Fibroblast of mammary gland (primary cell): ENCODE measurements at places on chromosomes 2 and 18.
A peak's percentile ranks its signal among the peaks of the same experiment; 100 is the strongest.

GRCh38 chr2:6934345-6934744, 17.1 kb downstream of the RNF144A start:
- DNase-seq, result no peak

- DNase-seq, result peak; percentile 94
Observed at GRCh38 chr2:201116959-201117734, 1.2 kb downstream of the CFLAR start.

DNA sequence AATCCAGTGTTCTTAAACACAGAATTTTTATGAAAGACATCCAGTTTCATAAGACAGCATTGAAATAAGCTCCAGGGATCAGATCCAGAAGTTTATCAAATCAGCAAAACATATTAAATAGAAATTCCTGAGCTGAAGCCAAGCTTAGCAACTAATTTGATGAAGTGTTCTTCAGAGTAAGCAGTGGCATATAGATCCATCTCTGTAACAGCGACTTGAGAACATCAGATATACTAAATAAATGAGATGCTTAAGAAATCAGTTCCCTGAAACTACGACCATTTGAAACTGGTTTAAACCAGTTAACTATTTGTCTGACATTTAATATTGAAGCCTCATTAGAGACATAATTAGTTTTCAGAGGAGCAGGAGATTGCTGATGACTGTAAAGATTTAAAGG, 34.1 kb downstream of the PPP1R1C start:
- DNase-seq, result no peak

DNA sequence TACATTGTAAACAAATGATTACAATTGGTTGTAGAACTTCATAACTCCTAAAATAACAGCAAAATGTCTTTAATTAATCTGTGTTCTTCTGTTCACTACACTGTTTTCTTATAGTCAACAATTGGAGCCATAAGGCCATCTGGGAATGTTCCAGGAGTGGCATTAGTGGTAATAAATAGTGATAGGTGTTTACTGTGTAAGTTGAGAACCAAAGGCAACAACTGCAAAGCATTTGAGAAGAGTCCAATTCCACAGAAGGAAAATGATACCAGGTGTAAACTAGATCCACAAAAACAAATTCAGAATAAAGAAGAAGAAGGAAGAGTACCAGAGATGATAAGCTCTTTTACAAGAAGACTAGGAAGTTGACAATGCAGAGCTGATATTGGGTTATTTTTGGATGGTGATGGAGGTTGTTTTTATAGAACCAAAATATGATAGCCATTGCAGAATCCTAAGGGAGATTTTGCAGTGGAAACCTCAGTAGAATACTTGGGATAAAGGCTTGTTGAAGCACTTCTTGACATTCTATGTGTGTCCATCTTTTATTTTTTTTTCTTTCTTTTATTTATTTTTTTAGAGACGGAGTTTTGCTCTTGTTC, 52.9 kb downstream of the ANTXR1 start:
- no peak for DNase-seq

- peak; percentile 59 for DNase-seq
Observed at GRCh38 chr2:48607307-48608014, 10.2 kb upstream of the GTF2A1L start.

- no peak for DNase-seq
Observed at GRCh38 chr2:55223958-55224760, 7.9 kb downstream of the CLHC1 start.

DNA sequence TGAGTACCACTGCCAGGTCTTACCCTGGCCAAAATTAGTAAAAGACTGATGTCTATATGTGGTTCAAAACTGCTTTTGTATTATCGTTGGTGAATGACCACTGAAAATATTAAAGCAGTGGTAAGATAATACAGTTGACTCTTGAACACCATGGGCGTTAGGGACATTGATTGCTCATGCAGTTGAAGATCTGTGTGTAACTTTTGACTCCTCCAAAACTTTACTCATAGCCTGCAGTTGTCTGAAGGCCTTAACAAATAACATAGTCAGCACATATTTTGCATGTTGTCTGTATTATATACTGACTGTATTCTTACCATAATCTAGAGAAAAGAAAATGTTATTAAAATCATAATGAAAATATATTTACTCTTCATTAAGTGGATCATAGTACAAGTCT, 5.8 kb upstream of the ANKRD12 start:
- peak; percentile 74 for DNase-seq

DNA sequence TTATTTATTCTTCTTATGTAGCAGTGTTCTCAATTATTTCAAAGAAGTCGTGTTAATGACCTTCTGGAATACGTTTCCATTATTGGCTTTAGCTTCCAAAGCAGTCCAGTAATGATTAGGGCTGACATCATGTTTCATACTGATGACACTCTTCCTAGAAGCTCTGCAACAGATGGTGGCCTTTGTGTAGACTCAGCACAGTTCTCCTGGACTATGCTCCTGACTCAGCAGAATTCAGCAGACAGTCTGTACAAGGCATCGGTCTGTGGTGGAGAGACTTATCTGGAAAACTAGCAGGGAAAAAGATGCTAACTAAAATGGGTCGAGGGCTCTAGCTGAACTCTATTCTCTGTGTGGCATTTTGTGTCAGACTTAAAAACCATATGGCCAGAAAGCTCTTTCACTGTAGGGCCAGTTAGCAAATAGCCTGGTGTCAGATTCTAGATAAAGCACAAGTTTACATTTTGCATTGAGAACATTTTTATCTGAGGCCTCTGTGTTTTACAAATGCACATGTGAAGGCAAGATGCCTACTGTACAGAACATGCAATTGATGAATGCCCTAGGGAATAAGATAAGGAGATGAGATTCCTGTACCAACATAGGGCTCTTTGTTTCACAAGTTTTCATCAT, 35.1 kb downstream of the GULP1 start:
- DNase-seq, result peak; percentile 69

DNA sequence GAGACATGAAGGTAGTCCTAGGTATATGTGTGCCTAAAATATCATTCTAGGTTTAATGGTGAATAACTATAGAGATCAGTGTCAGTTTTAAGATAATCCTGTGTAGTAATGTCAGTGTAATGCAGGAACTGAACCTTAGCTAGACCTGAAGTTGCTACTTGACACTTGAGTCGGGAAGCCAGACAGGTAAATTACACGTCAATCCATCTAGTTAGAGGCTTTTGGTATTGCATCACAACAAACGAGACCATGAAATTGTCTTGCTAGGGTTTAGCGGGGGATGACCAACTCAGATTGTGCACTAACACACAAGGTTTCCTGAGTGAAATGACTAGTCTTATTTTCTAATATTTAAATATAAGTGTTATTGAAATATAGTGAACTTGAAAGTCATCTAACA, 2.0 kb downstream of the YPEL5 start:
- no peak for DNase-seq

GRCh38 chr2:8392098-8392866, 289.6 kb upstream of the ID2 start:
- no peak for DNase-seq

DNA sequence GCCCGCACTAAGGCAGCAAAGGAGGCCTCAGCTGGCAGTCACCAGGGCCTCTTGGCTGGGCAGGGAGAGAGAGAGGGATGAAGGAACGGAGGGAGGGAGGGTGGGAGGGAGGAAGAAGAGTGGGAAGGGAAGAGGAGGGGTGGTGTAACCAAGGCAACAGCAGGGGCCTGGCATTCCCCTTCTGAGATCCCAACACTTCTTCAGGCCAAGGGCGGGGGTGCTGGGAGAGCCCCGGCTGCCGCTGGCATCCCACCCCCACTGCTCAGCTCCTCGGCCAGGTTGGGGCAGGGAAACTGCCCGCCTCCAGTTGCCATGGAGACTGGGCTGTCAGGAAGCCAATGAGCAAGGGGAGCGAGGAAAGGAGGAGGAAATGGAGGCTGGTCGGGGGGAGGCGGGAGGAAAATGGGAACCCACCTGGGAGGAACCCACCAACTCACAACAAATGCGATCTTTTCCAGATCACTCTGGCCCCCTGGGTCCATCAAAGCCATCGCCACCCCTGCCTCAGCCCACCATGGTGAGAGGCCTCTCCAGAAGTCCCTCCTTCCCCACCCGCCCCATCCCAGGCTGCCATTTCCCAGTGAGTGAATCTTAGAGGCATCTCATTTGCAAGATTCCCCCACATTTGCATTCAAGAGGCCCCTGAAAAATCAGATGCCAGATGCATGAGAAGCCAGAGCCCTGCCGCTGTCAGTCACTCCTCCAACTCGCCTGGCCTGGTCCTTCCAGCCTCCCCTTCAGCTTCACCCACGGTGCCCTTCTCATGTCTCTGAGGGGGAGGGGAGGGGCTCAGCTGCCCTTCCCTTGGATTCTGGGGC, 12.4 kb downstream of the SH2D6 start:
- DNase-seq, result no peak

DNA sequence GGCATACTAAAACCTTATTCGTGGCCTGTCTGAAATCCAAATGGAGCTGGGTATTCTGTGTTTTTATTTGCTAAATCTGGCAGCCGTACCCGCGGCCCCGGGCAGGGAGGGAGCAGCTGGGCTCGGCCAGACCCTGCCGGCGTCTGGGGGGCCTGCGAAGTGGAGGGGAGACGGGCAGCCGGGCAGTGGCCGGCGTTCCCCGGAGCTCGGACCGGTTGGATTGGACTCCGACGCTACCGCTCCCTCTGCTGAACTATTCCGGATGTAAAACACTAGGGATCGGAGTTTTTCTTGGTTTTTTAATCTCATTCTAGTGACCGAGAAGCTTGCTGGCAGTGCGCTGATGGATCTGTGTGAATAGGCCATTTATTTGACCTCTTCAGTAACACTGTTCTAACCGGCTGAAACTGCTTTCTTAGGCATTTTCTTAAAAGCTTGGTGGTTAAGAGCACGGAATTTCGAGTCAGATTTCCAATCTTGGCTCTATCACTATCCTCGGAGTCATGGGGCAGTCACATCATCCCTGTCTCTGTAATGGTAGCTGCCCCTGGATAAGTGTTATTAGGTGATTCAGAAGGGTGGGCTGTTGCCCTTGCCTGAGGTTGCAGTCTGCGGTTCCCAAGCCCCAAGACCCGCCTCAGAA, 694 bp downstream of the UNC50 start:
- DNase-seq, result peak; percentile 63

DNA sequence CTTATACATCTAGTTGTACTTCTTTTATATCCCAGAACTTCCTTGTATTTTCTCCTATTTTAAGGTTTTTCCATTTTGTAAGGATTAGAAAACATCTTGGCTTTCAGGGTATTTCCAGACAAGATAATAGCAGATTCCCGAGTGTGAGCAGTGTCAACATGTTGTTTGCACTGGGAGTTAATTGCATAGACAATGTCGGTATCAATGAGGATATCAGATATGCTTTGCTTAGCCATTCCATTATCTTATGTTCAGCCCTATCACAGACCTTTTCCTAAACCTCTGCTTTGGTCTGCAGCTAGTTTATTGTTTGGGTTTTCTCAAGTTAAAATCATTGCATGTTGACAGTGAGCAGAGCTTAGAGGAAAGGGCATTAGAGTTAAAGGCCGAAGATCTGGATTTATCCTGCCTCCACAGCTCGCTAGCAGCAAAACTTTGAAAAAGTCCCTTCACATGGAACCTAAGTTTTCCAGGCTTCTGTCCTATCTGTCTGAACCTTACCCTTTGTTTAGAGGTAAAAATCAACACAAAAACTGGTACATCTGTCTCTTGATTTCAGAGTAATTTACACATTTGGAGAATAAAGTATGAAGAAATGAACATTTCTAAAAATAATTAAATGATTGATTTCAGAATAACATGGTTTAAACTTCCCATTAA, 355.4 kb downstream of the KIAA1328 start:
- DNase-seq, result no peak

GRCh38 chr2:7997279-7997678, 684.6 kb upstream of the ID2 start:
- no peak for DNase-seq

GRCh38 chr18:62938487-62938886, 223.1 kb downstream of the PHLPP1 start:
- no peak for DNase-seq

GRCh38 chr2:163420604-163421003, 315.2 kb downstream of the FIGN start:
- DNase-seq, result no peak

DNA sequence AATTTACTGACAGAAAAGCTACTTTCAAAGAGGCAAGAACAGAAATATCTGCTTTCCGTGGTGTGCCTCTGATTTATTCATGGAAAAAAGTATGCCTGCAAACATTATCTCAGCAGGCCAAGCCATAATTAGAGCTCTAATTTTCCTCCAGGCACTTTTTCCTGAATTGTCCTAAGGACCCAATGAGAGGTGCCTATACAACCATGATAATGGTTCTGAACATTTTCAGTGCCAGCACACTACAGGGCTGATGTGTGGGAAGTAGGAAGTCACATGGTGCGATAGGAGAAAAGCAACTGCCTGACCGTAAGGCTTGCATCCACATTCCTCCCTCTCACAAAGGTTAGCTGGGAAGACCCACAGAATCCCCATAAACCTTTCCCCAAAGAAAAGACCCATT, 45.9 kb upstream of the EGR4 start:
- no peak for DNase-seq

DNA sequence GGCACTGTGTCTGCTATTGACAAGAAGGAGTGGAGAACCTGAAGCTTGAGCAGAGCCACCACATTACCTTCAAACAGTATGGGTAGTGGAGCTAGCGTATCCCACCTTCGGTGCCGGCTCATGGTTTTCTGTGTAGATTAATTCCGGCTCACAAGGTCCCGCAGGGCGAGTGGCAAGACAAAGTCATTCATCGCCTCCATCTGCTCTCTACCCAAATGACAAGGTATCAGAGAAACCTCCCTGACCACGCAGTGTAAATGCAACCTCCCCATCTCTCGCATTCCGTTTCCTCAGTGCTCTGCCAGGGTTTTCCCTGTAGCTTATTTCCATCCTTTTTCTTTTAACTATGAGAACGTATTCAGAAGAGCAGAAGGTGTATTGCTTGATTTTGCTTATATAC, 79.8 kb downstream of the MAP4K4 start:
- no peak for DNase-seq

GRCh38 chr2:108217211-108217610, 22.6 kb upstream of the SULT1C3 start:
- peak; percentile 13 for DNase-seq

GRCh38 chr2:200447139-200447855, 62.6 kb downstream of the KCTD18 start:
- DNase-seq, result no peak
